ENCODE measurements at places on chromosomes 16 and 17.

DNA sequence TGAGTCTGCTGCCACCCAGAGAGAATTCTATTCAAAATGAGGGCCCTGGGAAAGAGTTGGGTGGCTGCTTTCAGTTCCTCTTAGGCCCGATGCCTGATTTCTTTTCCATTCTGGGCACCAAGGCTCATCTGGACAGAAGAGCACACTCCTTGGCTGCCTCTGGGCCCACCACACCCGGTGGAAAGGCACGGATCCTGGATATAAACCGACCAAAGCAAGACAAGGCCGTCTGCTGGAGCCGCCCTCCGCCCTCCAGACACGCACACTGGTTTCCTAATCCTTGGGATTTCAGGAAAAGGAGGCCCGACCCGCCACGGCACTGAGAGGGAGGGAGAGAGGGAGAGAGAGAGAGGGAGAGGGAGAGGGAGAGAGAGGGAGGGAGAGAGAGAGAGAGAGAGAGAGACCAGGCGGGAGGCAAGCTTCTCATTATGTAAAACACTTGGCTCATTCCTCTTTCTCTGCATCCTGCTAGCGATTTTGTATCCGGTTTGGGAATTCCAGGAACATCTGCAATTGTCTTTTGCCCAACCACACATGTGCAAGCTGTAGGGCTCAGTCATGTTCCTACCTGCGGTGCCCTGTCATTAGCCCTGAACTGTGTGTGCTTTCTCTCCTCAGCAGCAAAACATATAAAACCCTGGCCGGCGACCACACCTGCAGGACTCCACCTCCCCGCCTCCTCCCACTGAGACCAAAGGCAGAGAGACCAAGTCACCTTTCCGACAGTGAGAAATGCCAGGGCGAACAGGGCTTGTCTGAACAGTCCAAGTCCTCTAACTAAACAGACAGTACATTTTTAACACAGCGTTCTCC, 347.2 kb downstream of the SOX9 start:
- no peak for DNase-seq

GRCh38 chr16:54287131-54288029, 793 bp upstream of the IRX3 start:
- peak; percentile 87 for DNase-seq

DNA sequence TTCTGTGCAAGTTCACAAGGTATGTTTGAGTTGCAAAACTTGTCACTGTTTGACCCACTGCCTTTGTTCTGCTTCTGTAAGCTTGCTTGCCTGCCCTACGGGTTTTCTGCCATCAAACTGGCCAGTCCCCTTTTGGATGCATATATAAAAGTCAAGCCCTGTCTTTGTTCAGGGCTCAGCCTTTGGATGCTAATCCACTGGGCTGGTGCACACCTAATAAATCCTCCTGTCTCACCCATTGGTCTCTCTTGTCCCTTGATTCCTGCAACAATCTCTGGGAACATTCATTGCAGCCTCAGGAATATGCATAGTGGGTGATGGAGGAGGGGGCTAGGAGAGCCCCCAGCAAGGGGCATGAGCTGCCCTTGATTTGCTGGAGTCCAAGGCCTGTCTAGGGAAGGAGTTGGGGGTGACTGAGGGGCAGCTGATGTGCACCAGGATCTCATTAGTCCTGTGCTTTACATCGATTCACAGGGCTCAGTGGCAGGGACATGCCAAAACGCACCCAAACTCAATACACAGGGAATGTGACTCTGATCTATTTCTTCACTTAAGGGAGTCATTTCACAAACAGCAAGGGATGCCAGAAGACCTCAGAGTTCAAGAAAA, 225.4 kb upstream of the NLRP1 start:
- no peak for DNase-seq

DNA sequence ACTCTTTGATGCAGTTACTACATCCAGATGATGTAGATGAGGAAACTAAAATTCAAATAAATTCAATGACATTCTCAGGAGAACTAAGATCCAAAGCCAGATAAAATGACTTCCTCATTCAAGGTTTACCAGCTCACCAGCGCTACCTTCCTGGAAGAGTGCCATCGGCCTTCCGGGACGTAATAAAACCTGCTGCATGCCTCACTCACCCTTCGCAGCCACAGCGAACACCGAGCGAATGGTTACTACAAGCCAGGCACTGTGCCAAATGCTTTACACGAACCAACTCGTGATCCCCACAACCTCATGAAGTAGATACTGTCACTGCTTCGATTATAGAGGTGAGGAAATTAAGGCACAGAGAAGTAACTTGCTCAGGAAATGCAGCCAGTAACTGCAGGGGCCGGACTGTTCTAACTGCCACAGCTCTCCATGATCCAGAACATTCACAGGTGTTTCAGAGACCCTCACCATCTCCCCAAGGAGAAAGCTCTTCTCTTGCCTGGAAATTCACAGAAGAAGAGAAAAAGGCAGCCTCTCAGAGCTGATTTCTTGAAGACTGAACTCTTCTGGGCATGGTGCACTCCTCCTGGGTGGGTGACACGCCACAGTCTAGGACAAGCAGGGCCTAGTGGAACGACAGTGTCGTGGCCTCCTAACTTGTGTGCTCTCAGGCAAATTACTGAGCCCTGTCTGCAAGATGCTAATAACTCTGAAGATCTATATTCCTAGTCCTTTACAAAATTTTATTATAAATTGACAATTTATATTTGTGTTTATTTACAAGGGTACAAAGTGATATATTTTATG, 46.8 kb downstream of the HIC1 start:
- no peak for DNase-seq

DNA sequence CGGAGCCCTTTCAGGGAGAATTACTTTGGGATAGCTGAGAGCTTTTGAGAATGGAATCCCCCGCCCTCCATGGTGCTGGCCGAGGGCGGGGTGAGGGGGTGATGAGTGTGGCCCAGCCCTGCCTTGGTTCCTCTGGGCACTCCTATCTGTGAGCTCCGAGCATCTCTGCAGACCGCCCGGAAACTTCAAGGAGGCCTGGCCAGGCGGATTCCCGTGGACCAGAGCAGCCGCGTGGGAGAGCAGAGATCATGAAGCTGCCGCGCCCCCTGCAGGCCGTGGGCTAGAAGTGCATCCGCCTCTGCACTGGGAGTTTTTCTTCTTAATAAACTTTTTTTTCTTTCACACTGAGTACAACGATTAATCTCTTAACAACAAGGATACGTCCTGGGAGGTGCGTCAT, 392.9 kb upstream of the EEF2KMT start:
- peak; percentile 8 for DNase-seq

DNA sequence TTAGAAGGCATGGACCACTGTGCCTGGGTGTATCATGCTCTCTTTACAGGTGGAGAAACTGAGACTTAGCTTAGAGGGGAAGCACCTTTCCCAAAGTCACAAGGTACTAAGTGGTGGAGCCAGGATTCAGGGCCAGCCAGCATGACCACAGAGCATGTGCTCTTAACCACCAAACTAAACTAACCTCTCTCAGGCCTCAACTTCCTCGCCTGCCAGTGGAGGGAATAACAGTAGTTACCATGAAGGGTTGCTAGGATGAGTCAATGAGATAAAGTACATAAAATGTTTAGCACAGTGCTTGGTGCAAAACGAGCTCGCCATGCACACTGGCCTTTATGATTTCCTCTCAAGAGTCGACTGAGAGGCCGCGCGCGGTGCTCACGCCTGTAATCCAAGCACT, 6.4 kb upstream of the MYO1C start:
- no peak for DNase-seq

DNA sequence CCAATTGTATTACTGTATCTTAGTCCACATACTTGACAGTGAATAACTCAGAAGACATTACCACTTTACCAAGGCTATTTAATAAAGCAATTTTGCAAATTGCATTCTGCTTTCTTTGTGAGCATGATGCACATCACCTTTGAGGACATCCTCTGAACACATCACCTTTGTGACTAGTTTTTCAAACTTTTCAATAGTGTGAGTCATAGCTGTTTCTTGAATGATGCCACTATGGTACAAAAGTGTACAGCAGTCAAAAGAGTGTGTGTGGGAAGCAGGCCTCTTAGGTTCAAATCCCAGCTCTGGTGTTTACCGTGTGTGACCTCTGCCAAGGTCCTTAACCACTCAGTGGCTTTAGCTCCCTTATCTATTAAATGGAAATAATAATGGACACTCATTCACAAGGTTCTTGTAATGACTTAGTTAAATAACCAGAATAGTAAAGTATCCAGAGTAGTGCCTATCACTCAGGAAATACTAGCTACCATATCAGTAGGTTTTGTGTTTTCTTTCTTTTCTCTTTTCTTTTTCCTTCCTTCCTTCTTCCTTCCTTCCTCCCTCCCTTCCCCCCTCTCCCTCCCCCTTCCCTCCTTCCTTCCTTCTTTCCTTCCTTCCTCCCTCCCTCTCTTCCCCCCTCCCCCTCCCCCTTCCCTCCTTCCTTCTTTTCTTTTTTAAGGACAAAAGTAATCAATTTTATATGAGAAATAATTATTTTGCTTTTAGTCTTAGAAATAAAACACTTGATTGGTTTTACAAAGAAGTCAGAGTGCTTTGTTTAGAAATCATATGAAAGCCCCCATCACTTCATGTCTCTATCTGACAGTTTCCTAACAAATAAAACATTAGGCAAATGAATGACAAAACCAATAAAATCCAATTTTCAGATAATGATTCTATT, 178.9 kb downstream of the MYO1D start:
- no peak for DNase-seq

DNA sequence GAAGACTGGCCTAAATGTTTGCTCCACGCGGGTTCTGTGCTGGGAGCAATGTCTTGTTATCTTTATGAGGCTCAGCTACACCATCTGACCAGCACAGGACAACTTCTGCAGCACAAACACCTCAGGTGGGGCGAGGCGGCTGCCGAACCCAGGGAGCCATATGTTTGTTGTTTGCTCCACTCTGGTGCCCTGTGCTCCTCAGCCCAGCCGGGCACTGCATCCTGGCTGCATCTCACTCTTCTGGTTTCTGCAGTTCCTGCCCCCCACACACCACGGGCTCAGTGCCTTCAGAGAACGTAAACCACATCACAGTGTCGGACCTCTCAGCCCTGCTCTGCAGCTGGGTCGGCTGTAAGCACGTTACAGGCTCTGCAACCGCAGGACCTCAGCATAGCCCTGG, 32.4 kb downstream of the MXRA7 start:
- DNase-seq, result no peak

- no peak for DNase-seq
These were observed 7.3 kb upstream of the TSPOAP1 start for GRCh38 chr17:58335779-58336455.

DNA sequence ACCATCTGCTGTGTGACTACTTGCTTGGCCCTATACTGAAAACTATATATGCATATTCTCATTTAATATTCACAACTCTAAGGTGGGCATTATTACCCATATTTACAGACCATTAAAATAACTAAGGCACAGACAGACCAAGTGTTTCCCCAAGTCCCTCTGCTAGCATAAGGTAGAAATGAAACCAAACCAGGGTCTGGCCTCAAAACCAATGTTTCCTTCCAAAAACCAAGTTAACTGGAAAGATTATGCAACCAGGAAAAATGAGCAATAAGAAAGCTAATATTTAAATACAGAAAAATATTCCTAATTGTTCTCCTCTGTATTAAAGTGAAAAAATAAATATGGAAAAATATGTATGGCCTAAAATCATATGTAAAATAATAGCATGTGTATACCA, 50.1 kb downstream of the XPO6 start:
- DNase-seq, result no peak

DNA sequence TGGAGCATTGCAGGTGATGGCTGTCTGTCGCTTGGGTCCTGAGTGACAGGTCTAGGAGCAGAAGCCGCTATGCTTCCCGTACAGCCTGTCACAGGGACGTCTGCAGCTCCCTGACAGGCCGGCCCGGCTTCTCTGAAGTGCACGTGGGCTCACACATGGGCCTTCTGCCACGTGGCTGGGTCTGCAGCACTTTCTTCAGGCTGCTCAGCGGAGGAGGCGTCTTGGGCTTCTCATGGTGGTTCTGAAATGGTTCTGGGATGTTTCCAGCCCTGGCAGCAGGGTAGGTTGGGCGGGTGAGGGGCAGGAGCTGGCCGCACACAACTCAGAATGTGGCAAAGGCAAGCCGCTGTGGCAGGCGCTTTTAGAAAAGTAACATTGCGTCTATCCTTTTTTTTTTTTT, 80.3 kb upstream of the ZNF750 start:
- no peak for DNase-seq

DNA sequence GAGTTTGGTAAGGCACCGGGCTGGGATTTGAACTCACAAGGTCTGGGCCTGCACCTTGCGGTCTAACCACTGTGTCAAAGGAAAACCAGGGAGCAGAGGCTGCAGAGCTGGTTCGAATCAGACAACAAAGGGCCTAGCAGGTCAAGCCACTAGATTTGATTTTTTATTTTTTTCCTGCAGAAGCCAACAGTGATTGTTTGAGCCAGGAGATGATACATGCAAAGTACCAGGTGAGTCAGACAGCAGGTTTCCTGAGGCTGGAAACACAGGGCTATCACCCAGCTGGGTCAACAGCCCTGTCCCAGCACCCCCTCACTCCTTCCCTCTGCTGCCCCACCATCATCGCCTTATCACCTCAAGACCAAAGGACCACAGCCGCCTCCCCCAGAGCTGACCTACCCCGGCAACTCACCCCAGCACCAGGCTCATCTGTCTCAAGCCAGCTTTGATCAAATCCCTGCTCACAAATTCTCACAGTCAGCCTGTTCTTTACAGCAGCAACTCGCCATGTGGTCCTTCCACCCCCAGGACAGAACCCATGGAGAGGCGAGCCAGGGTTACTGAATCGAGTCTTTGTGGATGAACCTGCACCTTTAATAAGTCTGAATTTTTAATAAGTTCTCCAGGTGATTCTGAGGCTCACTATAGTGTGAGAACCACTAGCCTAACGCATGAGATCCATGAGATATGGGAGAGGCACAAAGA, 13.0 kb upstream of the KRT19 start:
- DNase-seq, result no peak

- DNase-seq, result peak; percentile 56
These were observed 631 bp downstream of the NXPH3 start for GRCh38 chr17:49576088-49576916.

DNA sequence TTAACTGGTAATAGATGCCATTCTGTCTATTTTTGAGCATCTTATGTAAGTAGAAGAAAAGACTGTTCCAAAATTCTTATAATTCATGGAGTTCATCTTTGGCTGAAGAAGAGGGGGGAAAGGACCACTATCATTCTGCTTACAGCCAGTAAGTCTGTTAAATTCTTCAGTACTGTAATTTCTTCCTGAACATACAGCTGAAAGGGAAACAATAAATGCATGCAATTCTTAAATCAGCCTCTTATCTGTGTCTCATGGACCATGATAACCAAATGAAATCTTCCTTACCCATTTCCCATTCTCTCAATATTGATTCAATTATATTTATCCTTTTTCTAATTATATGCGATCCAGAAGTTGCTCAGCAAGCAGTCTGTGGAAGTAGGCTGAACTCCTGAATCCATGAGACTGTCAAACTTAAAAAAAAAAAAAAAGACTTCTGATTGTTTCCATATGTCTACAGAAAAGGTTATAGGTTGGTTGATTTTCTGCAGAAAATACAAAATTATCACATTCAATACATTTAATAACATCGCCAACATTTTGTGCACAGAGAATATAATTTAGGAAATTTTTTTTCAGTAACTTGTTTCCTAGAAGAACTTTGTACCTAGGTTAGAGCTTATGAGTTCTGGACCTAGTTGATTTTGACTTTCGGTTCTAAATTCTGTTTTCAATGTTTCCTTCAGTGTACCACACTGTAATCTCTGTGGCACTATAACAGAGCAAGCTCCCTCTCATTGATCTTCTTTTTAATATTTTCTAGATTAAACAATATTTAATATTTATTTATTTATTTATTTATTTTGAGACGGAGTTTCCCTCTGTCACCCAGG, 1.2 kb upstream of the ABCA9 start:
- no peak for DNase-seq
